ENCODE measurements at places on chromosomes 12 and 14.
A peak's percentile ranks its signal among the peaks of the same experiment; 100 is the strongest.

DNA sequence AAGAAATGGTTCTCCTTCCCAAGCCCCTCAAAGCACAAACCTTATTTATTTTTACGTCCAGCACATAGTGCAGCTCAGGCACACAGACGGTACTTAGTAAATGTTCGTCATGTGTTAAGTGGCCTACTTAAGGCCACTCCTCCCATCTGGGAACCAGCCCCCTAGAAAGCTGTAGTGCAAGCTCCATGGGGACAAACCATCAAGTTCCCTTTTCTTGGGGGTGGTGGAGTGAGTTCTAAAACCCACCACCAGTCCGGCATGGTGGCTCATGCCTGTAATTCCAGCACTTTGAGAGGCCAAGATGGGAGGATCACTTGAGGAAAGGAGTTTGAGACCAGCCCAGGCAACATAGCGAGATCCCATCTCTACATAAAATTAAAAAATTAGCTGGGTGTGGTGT is 49.4 kb downstream of the PITPNM2 start:
- peaks cover 19% of the 10 kb centered on the region for H3K36me3 ChIP-seq
- DNase-seq: no peak
- H3K4me1 ChIP-seq: peaks cover 39% of the 10 kb centered on the region

DNA sequence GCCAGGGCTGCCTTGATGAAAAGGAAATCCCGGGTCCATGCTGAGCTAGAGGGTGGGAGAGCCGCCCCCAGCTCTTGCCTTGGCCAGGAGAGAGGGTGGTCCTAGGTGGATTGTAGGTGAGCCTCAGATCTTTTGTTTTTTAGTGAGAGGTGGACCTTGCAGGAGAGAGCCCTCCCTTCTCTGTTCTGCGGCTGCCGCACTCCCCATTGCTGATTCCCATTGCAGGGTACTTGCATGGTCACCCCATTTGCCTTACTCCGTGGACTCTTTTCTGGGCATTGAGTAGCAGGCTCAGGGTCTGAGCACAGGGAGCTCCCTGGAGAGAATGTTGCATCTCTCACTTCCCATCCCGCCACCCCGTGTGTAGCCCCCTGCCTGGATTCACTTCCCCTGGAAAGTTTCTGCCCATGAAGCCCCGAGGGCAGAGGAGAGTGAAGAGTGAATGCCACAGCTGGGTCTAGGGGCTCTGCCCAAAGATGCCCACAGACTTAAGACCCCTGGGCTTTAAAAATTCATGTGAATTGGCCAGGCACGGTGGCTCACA is 10.2 kb downstream of the VASH1 start:
- H3K27ac ChIP-seq: no peak overlapping the region
- DNase-seq: no peak
- no peaks in the 10 kb centered on the region for H3K36me3 ChIP-seq
- H3K4me1 ChIP-seq: peaks cover 22% of the 10 kb centered on the region
- no peak overlapping the region for H3K4me3 ChIP-seq
- H3K27me3 ChIP-seq: peaks cover 44% of the 10 kb centered on the region

DNA sequence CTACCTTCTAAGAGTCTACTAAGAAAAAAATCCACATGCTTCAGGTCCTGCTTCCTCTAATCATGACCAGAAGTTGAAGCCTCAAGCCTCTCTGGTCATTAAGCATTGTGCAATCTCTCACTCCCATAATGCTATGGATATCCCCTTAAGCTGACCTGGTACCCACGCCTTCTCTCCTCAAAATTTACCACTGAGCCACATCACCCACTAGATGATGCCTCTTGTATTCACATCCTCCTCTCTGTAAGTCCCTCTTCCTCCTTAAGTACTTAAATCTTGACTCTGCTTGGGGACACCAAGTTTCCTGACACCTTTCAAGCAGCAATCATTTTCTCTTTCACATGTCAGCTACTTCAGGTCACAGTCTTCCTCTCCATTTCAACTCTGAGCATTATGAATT is 9.8 kb downstream of the GALNT4 start:
- no peak for DNase-seq
- peaks cover 18% of the 10 kb centered on the region for H3K4me1 ChIP-seq
- peaks cover 14% of the 10 kb centered on the region for H3K36me3 ChIP-seq
- H3K27ac ChIP-seq: no peak overlapping the region
- no peak overlapping the region for H3K4me3 ChIP-seq

GRCh38 chr12:122184517-122184916 is 1.6 kb downstream of the LRRC43 start:
- H3K27ac ChIP-seq: no peak overlapping the region
- no peak for DNase-seq
- peak overlapping the region; percentile 35 for H3K4me3 ChIP-seq
- no peaks in the 10 kb centered on the region for H3K36me3 ChIP-seq
- H3K4me1 ChIP-seq: peaks cover 14% of the 10 kb centered on the region

DNA sequence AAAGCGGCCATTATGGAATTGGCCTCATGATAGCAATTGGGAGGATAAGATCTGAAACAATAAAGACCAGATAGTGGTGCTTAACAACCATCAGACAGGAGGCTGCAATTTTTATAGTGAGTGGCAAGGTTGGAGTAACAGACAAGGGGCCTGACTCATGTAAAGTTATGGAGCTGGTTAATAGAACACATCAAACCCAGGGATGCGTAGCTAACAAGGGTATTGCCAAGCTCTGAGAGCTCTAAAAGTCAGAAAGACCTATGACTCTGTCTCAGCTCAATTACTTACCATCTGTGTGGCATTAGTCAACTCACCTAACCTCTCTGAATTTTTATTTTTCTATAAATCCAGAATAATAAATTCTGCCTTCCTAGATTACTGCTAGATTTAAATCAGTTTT is 1731.5 kb upstream of the FLRT2 start:
- no peaks in the 10 kb centered on the region for H3K36me3 ChIP-seq
- no peak overlapping the region for H3K4me3 ChIP-seq
- no peaks in the 10 kb centered on the region for H3K4me1 ChIP-seq
- no peak for DNase-seq
- H3K27ac ChIP-seq: no peak overlapping the region

- peak; percentile 42 for DNase-seq
- H3K27ac ChIP-seq: peak overlapping the region; percentile 28
- peaks cover 28% of the 10 kb centered on the region for H3K4me1 ChIP-seq
- no peaks in the 10 kb centered on the region for H3K27me3 ChIP-seq
Measured at GRCh38 chr12:121451961-121452339, 52.0 kb downstream of the RNF34 start.

DNA sequence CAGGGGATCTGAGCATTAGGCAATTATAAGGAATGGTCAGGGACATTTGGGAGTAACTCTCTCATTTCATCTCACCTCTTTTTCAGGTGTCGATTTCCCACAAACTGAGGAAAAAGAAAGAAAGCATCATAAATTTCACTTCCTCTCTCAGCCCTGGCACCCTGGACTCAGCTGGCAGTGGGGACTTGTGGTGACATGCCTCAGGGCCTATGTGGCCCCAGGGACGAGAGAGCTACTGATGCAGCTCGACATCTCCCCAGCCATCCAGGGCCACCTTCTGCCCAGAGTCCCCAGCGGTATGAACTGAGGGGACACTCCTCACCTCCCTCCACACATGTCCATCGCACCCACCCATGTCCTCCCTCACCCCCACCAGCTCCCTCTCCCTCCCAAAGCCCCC is 11.7 kb downstream of the TNFRSF1A start:
- H3K36me3 ChIP-seq: peaks cover 57% of the 10 kb centered on the region
- no peaks in the 10 kb centered on the region for H3K27me3 ChIP-seq
- H3K4me3 ChIP-seq: no peak overlapping the region
- no peak for DNase-seq

DNA sequence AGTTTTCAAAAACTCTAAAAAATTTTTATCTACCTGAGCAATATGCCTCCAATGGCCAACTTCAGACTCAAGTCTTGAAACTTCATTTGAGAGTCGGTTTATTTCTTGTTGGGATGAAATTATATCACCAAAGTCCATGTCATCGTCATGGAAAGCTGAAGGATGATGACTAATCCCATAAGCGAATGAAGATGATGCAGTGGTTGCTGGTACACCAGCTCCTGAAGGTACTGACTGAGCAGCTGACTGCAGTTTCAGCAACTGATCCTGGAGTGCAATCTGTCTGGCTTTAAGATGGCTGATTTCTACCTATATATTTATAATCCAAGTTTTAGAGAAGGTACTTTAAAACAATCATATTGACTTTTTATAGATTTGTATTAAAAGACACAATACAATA is 18.3 kb downstream of the TRIP11 start:
- H3K27ac ChIP-seq: no peak overlapping the region
- H3K36me3 ChIP-seq: peaks cover 23% of the 10 kb centered on the region
- peaks cover 3% of the 10 kb centered on the region for H3K4me1 ChIP-seq
- DNase-seq: no peak
- no peaks in the 10 kb centered on the region for H3K27me3 ChIP-seq
- no peak overlapping the region for H3K4me3 ChIP-seq

DNA sequence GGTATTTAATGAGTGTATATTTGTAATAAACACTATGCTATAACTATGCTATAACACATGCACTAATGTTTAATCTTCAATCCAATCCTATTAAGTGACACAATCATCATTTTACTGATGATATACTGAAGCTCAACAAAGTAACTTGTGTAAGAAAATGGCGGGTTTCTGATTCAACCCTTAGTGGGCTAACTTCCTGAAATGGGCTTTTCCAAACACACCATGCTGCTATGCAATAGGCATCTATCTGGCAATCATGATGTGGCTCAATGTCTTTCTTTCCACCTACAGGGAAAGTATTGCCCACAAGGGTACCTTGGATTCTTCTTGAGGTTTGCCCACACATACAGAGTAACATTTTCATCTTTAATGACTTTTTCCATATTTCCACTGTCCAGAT is 48.3 kb downstream of the DNAI7 start:
- no peaks in the 10 kb centered on the region for H3K27me3 ChIP-seq
- DNase-seq: no peak
- no peak overlapping the region for H3K4me3 ChIP-seq
- H3K36me3 ChIP-seq: no peaks in the 10 kb centered on the region
- H3K27ac ChIP-seq: no peak overlapping the region

DNA sequence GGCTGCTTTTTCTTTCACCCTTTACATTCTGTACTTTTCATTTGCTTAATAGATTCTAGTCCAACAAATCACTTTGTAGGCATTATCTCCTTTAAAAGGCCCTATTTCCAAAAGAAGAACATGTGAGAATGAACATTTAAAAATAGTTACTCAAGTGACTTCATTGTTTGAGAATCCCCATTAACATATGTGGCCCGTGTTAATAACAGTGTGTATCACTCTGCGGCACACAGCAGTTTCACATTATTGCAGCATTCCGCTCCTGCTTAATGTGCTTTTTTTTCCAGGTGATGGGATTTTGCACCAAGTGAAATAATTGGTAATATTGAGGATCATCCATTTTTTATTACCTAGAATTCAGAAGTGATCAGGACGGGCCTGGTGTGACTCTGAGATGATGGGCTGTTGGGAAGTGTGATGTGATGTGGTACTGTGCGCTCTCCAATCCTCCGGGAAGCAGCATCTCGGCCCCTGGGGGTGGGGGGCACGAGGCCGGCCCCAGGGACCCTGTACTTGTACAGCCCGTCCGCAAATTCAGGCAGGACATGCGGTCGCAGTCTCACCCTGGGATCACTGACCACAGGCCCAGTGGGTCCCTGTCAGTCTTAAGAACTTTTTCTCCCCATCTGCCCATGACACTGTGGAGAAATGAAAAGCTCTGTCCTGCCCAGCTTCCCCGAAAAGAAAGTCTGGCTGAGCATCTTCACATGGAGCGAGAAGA is 32.9 kb downstream of the SLC15A4 start:
- H3K27me3 ChIP-seq: no peaks in the 10 kb centered on the region
- no peak overlapping the region for H3K27ac ChIP-seq
- H3K4me1 ChIP-seq: peaks cover 15% of the 10 kb centered on the region
- no peak overlapping the region for H3K4me3 ChIP-seq

GRCh38 chr12:94147991-94148738 is at the start of gene PLXNC1:
Gene PLXNC1, plus strand, starts transcription at chr12:94148577. Its CDS starts 395 bp downstream, at chr12:94148972.
- peak within 1 kb of the TSS; percentile 88 for H3K4me3 ChIP-seq
- peak within 1 kb of the TSS; percentile 83 for H3K27ac ChIP-seq
- peaks cover 35% of the 10 kb centered on the region for H3K4me1 ChIP-seq
- peaks cover 43% of the 10 kb centered on the region for H3K27me3 ChIP-seq
- peak; percentile 91 for DNase-seq

GRCh38 chr12:34396006-34396860 is 373.9 kb downstream of the ALG10 start:
- H3K4me1 ChIP-seq: no peaks in the 10 kb centered on the region
- peaks cover 4% of the 10 kb centered on the region for H3K36me3 ChIP-seq
- DNase-seq: peak; percentile 18
- H3K4me3 ChIP-seq: no peak overlapping the region

DNA sequence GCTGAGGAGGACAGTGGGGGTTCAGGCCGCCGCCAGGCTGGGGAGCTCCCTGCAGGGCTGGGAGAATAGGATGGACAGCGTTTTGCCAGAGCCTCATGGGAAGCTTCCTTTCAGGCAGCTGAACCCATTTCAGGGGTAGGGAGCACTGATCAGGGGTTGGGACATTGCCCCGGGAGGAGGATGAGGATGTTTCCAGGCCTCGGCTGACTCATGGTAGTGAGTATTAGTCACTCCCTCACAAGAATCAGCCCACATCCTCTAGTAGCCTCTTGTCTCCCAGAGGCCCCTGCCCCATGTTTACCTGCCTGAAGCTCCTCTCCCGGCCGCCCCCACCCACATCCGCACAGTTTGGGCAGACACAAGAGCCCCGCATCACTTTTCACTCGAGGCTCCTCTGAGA is 89.8 kb downstream of the ZFP36L1 start:
- no peaks in the 10 kb centered on the region for H3K4me1 ChIP-seq
- H3K36me3 ChIP-seq: no peaks in the 10 kb centered on the region
- no peak overlapping the region for H3K4me3 ChIP-seq

DNA sequence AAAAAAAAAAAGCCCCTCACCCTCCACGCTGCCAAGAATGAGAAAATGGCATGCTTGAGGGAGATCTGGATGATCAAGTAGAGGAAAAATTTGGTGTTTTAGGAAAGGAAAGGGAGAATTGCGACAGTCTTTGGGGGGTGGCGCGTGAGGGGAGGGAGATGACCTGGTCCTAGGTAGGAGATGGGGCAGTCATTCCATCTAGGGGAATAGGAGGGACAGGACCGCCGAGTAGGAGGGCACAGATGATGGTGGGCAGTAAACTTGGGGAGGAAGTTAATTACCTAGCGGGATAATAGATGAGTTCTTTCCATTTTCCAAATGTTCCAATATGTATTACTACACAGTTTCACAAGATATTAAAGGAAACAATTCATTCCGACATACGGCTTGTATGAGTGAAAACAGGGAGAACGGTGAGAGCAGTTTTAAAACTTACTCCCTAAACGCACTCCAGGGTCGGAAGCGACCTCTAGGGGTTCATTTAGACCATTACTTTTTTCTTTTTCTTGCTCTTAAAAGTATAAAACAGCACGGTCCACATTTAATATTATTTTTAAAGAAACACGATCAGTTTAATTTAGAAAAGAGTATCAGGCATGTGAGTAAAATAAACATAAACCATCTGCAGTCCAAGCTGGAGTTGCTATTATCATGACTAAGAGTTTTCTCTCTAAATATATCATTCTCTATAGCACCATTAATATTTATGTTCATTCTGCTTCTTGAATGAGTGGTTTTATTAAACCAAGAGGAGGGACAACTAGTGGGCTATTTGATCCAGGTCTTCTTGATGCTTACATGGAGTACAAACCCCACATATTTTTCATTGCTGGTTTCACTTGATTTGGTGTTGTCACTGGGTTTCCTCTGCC is 3.0 kb upstream of the FNTB start:
- H3K4me3 ChIP-seq: peak overlapping the region; percentile 57
- peak; percentile 55 for DNase-seq
- H3K27ac ChIP-seq: no peak overlapping the region
- H3K27me3 ChIP-seq: peaks cover 37% of the 10 kb centered on the region

Measured in activated naive CD4-positive, alpha-beta T cell treated with anti-CD3 and anti-CD28 coated beads, Interleukin-2, amount 10 ng/mL, durations not matched to agents 7 days and 5 days (primary cell).